ENCODE measurements at places on chromosomes 6 and 20. TPM values are rescaled to one million over a fixed set of nuclear protein-coding genes. Genes with fewer than 3 reads are reported as not detected.

MEI4 gene
- total RNA-seq: 0.47 TPM

ARHGAP40 gene
- not detected for total RNA-seq

GRCh38 chr20:42063141-42063540 lies 445.0 kb upstream of the CHD6 start:
- DNase-seq: no peak

DNA sequence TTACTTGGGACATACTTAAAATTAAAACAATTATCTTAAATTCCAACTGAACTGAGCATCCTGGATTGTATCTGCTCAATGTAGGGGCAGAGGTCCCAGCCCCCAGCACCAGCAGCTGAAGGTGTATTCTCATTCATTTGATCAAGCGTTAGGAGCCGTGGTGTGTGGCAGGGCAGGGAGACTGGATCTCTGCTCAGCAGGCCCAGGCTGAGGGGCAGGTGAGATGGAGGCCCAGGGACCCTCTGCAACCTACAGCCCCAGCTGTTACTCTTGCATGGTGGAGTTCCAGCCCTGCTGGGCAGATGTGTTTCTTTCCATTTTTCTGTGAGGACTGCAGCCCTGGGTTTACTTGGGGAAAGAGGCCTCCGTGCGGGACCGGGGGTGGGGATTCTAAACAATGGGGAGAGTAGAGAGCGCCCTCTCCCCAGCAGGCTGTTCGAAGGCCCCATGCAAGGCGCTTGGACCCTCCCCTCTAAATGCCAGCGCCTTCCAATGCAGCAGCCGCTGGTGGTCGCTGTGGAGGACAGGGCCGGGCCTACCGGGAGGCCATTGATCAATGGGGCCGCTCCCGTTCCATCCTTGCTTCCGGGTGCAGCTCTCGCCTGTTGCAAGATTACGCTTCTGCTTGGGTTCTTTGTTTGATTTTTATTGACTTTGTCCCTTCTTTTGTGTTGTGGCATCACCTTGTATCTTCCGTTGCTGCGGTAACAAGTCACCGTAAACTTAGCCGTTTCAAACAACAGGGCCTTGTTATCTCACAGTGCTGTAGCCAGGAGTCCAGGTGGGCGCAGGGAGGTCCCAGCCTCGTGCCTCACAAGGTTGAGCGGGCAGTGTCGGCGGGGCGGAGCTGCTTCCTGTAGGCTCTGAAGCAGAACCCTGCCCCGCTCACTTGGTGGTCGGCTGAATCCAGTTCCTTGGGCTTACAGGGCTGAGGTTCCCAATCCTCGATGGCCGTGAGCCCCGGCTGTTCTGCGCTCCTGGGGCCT lies 134.8 kb upstream of the PHACTR3 start:
- no peak for DNase-seq

GRCh38 chr20:54174457-54175175 lies 830 bp upstream of the CYP24A1 start:
- DNase-seq: no peak

DNA sequence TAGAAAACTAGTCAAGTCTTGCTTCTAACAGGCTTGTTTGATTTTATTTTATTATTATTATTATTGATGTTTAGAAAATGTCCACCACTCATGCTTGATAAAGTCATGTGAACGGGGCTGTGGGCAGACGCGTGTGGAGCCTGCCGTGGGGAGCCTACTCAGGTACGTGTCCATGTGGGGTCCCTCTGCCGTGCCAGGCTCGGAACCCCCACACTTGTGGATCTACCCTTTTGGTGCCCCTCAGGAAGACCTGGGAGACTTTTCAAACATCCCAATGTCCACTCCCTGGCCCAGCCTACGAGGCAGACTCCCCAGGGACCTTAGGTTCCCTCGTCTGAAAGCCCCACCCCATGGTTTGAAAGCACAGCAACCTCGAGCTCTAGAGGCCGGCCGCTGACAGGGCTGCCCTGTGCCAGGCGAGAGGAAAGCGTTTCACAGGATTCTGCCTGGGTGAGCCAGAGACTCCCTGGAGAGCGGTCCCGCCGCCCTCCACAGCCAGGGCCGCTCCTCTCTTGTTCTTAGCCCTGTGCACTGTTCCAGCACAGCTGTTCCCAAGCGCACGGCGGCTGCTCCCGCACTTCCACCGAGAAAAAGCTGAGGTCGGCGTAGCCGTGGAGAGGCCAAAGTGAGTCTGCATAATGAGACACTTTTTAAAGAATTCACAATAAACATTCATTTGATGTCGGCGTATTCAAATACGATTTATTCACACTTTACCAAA lies 249.7 kb downstream of the TTLL2 start:
- DNase-seq: no peak

- peak; percentile 21 for DNase-seq
Measured at GRCh38 chr20:362271-363254, 15.7 kb downstream of the NRSN2 start.

- DNase-seq: no peak
Measured at GRCh38 chr6:28267695-28268059, 734 bp downstream of the ZSCAN26 start.

HLA-DOA gene
- 0.16 TPM for total RNA-seq

GRCh38 chr6:163944897-163945296 lies 530.4 kb downstream of the QKI start:
- no peak for DNase-seq

PI3 gene
- not detected for total RNA-seq

- DNase-seq: no peak
Measured at GRCh38 chr20:62481425-62482145, 5.8 kb upstream of the GATA5 start.

- DNase-seq: no peak
Measured at GRCh38 chr6:40419377-40419776, 167.8 kb downstream of the LRFN2 start.

- DNase-seq: no peak
Measured at GRCh38 chr6:153150752-153151440, 19.8 kb upstream of the RGS17 start.

ANKRD6 gene
- 33.8 TPM for total RNA-seq

DNA sequence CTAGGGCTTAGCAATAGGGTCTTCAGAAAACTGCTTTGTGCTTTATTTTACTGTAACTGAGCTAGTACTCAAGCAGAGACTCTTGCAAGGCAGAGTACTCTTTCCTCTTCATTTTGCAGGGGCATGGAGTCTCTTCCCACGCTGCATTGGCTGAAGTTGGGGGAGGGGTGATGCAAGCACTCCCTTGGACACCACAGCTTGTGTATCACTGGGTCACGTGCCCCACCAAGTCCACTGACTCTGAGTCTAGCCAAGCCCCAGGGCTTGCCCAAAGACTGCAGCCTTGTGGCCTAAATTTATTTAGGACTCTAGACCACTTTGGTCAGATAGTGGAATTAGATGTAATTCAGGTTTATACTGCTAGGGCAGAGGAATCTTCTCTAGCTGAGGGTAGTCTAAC lies 1075.0 kb upstream of the ADGRB3 start:
- DNase-seq: no peak

TPX2 gene
- 5.8 TPM for total RNA-seq

DNA sequence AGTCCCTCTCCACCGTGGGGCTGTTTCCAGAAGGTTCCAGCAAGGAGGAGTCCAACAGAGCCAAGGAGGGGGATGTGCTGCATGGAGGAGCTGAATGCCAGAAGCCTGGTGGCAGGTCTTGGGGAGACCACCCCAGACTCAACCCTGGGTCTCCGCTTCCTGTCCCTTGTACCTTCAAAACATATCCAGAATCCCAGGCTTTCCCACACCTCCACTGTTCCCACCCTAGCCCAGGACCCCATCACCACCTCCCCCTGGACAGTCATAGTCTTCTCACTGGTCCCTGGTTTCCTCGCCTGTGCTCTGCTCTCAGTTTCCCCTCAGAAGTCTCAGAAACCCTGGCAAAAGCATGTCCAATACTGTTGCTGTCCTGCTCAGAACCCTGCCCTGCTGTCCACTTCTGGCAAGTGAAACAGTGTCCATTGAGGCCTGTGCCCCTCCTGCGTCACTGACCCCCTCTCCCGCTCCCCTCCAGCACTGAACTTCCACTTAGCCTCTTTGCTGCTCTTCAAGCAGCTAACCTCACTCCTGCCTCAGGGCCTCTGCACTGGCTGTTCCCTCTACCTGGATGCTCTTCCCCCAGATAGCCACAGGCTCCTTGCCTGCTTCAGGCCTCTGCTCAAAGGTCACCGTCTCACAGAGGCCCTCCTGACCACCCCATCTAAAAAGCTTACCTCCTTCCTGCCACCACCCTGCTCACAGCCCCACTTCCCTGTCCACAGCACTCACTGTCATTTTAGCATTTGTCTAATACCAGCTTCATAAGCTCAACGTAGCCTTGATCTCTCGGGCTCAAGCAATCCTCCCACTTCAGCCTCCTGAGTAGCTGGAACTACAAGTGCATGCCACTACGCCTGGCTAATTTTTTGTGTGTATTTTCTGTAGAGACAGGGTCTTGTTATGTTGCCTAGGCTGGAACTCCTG lies 169.2 kb downstream of the GRM4 start:
- no peak for DNase-seq

DNA sequence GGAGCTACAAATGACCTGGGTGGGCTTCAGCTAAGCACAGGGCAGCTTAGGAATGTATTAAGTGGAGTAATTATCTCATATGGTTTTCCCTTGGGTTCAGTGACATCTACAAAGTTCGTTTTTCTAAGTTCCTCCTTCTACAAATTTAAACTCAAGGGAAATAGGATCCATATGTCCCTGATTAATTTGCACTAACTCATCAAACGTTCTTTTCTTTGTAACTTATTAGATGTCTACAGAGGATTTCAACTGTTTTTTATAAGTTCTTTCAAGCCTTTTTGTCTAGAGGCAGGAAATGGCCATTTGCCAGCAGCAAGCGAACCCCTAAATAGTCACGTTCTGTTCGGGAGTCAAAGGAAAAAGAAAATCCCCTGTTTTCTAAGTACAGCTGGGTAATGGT lies 1060.3 kb downstream of the KIF16B start:
- no peak for DNase-seq

GRCh38 chr6:168498161-168498843 lies 57.3 kb downstream of the SMOC2 start:
- DNase-seq: no peak

APCDD1L gene
- total RNA-seq: not detected

- DNase-seq: no peak
Measured at GRCh38 chr6:113562248-113562647, 294.9 kb upstream of the MARCKS start.

DNA sequence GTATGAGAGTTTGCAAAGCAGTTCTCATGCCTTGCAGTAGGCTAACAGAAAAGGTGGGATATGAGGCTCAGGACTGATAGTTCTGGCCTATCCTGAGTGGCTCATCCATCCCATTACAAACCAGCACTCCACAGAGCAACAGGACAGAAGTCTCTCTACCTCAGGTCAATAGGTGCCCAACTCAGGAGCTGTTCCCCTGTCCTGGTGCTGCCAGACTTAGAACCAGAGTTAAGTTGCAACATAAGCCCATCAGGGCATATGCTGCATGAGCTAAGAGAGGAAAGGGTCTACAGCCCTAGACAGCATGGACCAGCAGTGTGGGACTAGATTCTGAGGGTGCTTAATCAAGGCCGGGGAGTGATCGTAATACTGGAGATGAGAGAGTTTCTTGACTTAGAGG lies 104.8 kb upstream of the ECI2 start:
- no peak for DNase-seq

GRCh38 chr20:10673176-10673841 lies 490 bp downstream of the JAG1 start:
- DNase-seq: peak; percentile 20

- DNase-seq: no peak
Measured at GRCh38 chr6:129920103-129920798, 59.1 kb upstream of the TMEM244 start.

HLA-DMB gene
- total RNA-seq: 2.0 TPM

DNA sequence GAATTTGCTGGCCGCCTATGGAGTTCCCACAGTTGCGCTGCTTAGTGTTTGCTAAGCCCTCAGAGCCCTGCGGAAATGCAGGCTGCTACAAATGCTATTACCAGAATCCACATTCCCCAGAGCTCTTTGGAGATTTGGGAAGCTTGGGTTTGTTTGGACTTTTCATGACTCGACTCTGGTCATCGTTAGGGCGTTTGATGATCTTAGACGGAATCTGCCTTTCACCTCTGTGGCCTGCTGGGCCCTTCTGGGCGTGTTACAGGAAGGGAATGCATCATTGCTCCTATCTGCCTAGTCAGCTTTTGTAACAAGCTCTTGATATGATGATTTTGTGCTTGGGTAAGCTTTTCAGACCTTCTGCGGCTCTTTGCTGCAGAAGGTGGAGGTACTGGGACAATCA lies 50.8 kb downstream of the EYA2 start:
- no peak for DNase-seq

- no peak for DNase-seq
Measured at GRCh38 chr20:13449868-13450434, 188.8 kb downstream of the TASP1 start.

DNA sequence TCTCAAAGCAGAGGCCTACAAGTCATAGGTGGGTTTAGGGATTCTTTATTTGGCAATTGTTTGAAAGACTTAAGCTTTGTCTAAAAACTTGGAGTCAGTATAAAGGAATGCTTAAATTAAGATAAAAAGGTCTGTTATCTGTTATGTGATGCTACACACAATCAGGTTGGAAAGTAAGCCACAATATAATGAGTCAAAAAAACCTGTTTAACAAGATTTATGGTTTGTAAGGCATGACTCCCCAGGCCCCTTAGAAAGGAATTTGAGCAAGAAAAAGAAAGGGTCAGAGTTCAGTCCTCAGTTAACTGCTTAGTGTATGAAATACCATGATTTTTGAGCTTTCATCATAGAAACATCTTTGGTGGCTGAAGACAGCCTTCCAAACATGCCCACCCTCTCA lies 66.8 kb upstream of the HMGN3 start:
- no peak for DNase-seq

ZC3H12D gene
- total RNA-seq: 1.1 TPM

- no peak for DNase-seq
Measured at GRCh38 chr6:77786935-77787629, 134.2 kb downstream of the MEI4 start.

GRCh38 chr6:144298194-144298593 lies 13.1 kb downstream of the UTRN start:
- no peak for DNase-seq

DNA sequence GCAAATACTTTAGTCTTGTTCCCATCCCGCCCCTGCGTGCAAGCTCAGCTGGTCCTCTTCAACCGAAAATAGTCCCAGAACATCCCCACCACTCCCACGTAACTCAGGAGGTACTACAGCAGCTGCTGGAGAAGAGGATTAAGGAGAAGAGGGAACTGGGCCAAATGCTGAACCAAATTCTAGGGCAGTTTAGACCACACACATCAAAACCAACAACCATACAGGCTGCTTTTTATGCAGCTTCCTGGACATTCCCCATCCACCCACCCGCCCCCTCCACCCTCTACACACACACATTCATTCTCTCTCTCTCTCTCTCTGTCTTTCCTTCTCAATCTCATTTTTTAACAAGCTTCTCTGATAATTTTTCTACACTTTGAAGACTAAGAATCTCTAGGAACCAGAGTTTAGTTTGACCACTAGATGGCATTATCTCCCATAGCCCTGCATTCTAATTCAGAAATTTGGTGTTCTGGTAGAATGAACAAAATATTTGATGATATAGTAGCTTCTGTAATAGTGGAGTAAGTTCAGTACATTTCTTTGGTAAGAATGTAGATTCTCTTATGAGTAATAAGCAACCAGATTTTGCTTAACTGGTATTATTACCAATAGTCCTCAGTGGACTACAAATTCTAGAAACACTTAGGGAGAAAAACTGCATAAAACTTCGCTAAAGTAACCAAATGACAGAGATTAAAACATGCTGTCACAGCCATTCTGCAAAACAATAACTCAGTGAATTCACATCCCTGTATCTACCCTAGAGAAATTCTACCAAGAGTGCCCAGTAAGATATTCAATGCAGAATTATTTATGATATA lies 52.1 kb upstream of the BEND6 start:
- peak; percentile 52 for DNase-seq

GJA10 gene
- not detected for total RNA-seq

GRCh38 chr6:23659125-23659524 lies 466.9 kb upstream of the NRSN1 start:
- peak; percentile 6 for DNase-seq

IYD gene
- not detected for total RNA-seq

METTL24 gene
- 2.5 TPM for total RNA-seq
